Nephron progenitor cell (in vitro differentiated cells): ENCODE measurements at places on chromosomes 2 and 18.

- DNase-seq: no peak
Measured at GRCh38 chr2:10957391-10957790, 45.7 kb downstream of the KCNF1 start.

- no peak for DNase-seq
Measured at GRCh38 chr18:63817441-63818051, 42.3 kb downstream of the SERPINB7 start.

DNA sequence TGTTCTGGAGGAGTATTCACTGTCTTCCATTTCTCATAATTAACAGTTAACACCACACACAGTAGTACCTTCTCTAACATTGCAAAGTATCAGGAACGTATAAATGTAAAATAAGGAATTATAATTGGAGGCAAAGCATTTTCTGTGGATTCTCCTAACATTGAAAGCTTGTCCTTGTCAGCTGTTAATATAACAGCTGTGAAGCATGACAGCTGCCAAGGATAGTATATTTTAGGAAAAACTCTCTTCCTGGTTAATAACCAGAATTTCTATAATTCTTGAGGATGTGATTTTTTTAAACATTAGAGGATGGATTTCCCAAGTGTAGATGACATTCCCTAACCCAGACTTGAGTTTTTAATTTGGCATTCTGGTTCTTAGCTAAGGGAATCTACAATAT, 110.3 kb downstream of the EPC2 start:
- no peak for DNase-seq

GRCh38 chr2:169005080-169005598, 26.0 kb downstream of the ABCB11 start:
- DNase-seq: no peak

GRCh38 chr2:240791821-240792628, 28.0 kb downstream of the KIF1A start:
- peak; percentile 49 for DNase-seq

GRCh38 chr2:231685349-231686191, 22.8 kb upstream of the PTMA start:
- no peak for DNase-seq

- no peak for DNase-seq
Measured at GRCh38 chr2:48332286-48332685, 197.7 kb upstream of the STON1 start.

GRCh38 chr2:157625296-157625695, 3.4 kb downstream of the ACVR1C start:
- no peak for DNase-seq

DNA sequence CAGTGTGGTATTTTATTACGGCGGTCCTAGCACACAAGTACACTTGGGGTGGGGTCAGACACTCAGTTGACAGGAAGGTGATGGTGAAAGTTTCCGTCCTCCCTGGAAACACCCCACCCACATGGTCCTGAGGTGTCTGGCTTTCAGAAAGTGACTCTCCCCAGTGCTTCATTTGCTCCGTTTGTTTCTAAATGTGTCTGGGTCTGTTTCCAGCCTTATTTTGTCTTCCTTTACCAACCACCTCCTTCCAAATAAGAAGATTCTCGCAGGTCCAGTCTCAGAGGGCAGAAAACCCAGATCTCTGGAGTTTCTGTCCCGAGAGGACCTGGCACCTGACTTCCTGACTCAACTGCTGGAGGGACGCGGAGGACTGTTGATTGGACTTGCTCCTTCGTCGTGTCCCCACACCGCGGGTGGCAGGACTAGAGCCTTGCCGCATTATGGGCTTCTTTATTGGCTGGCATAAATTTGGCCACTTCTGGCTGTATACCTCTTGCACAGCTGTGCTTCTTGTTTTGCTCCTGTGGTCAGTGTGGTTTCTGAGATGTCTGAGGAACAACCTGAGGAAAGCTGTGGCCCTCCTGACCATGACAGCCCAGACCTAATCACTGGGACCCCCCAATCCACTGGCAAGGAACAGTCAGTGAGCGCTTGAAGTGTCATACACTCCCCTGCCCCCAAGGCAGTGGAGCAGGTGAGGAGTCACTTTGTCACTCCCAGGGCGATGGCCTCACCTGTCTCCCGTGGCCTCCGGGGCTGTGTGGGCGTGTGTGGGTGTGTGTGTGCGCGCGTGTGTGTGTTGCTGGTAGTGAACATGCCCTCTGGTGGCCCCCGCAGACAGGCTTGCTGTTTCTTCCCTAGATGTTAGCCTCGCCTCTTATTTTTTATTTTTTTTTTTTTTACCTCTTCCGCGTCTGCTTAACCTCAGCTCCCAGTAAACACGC, 45.6 kb downstream of the MEX3C start:
- DNase-seq: no peak

DNA sequence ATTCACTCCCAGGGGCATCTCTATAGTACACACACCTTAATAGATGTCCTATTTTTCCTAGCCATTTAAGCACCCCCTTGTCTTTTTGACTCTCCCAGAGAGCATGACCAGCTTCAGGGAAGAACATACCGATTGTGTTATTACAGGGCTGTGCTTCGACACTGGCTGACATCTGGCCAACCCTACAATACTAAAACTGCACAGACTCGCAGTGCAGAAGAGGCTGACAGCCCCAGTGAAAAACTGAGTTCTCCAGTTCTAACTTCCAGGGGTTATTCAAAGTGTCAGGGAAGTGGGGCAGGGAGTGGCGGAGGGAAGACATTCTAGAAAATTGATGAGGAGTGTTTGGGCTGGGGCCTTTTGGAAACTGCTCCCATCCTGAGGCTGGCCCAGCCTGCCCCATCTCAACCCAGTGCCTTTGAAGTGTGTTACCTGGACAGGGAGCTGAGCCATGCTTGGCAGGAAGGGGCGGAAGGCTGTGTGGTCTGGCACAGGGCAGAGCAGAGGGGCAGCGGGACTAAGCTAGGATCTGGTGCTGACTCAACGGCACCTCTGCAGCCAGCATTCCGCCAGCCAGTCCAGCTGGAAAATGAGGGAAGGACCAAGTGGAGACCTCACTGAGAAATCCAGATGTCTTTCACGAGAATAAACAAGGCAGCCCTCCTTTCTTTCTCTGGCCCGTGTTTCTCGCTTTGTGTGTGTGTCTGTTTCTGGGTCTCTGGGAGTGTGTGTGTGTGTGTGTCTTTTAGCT, 15.4 kb upstream of the IGFBP5 start:
- DNase-seq: no peak

DNA sequence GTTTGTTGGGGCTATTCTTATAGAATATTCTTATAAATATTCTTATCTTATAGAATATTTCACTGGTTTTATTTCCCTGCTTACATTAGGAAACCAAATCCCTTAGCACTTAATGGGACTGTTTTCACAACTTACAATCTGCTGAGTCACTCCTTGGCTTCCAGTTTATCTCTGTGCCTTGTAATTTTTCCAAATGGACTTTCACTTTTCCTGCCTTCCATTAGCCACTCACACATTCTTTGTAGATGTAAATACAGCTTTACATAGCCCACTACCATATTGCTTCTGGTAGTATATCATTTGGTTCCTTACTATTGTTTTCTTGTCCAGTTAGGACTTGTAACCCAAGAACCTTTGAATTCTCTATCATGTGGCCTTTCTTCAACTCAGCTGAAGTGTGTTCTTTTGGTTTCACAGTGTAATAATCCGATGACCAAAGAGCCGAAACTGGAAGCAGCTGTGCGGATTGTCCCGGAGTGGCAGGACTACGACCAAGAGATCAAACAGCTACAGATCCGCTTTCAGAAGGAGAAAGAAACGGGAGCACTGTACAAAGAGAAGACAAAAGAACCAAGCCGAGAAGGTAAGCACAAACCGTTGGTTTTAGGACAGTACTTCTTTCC, 96.1 kb downstream of the UGGT1 start:
- no peak for DNase-seq

DNA sequence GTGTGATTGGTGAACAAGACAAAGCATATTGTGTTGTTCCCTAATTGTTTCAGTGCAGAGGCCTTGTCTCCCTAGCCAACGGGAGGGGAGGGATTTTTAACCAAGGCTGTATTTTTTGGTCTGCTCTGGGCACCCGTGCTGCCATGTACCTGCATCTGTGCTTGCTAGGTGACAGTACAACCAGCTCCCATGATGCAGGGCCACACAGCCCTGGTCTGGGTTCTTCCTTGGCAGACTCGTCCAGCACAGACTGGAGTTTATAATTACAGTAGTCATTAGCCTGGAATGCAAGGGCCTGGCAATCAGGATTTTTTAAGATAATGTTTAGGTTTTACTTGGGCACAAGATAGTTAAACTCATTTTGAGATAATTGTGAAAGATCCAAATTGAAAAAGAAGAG, 36.4 kb downstream of the TCF7L1 start:
- DNase-seq: no peak

DNA sequence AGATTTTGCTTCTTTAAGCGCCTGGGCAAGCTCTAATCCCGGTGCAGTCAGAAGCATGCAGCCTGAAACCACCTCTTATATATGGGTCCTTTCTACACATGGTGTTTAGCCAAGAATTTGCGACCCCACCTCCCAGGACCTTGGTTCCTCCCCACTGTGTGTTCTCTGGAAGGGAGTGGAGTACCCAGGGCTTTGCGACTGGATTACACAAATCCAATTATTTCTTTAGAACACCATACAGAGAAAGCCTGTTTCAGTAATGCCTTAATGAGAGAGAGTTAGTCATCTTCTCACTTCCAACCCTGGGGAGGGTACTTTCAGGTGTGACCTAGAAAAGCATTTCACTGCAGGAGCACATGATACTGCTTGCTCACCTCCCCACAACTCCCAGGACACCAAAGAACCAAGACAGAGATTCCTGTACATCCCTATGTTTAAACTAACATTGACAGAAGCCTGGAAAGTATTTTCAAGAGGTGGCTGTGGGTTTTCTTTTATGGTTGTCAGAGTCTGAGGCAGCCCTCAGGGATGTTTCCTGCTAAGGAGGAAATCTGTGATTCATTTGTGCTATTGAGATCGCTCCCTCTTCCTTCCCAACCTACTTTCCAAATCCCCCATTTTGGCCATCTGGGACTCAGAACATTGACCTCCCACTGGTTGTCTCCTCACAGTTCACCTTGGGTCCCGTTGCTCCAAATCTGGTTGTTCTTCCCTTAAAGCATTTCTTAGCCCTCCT, at the start of gene CAPN14:
Gene CAPN14, minus strand, starts transcription at position 51 of the 736 bp plus-strand sequence. CDS start 12,068 bp downstream, outside the sequence.
- no peak for DNase-seq

GRCh38 chr2:95296880-95297487, at the start of gene KCNIP3:
KCNIP3 (plus strand) TSS chr2:95297347; CDS start chr2:95297439, 92 bp downstream.
- peak; percentile 37 for DNase-seq

- no peak for DNase-seq
Measured at GRCh38 chr18:10477121-10477862, 22.9 kb downstream of the APCDD1 start.

- DNase-seq: no peak
Measured at GRCh38 chr2:42835577-42836371, 43.4 kb upstream of the HAAO start.

DNA sequence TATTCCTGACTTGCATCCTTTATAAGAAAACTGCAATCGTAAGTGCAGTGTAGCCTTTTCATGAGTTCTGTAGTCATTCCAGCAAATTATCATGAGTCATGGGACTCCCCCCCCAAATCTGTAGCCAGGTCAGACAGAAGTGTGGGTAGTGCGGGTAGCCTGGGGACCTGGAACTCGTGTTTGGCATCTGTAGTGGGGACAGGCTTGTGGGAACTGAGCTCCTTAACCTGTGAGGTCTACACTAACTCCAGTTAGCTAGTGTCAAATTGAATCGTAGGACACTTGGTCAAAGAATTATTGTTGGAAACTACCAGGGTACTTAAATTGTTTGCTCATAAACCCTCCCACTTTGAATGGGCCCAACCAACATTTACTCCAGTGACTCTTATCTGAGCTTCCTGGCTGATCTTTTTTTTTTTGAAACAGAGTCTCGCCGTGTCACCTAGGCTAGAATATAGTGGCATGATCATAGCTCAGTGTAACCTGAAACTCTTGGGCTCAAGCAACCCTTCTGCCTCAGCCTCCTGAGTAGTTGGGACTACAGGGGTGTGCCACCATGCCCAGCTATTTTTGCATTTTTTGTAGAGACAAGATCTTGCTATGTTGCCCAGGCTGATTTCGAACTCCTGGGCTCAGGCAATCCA, 12.4 kb downstream of the PFN4 start:
- DNase-seq: no peak

GRCh38 chr18:4125627-4126230, 329.4 kb downstream of the DLGAP1 start:
- DNase-seq: no peak

DNA sequence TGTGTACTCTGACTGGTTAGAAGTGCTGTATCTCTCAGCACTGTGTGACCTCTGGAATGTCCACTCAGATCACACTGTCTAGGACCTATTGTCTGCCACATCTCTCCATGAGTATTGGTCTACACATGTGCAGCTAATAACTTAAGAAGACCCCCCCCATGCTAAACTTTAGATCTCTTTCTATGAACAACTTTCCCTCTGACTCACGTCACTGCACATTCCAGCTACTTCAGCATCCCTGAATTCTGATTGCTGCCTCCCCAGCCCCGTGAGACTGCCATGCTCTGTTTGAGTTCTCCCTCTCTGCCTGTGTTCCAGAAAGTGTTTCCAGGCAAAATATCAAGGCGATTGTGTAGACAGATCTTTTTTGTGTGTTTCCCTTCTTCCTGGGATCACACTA, 41.8 kb downstream of the RAPGEF4 start:
- DNase-seq: no peak

DNA sequence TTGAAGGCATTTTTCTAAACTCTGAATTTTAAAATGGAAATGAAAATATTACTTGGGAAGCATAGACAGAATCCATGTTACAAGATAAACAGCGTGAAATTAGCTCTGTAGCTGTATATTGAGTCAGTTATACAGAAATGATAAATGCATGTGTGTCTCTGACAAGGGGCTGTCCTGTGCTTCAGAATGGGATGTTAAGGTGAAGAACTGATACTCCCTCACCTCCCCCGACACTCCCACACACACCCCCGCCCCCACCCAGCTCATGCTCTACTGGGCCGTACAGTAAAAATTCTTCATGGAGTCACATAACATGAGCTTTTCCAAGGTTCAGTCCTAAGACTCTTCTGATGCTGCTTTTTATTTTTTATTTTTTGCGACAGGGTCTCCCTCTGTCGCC, 869 bp upstream of the THUMPD2 start:
- peak; percentile 8 for DNase-seq

DNA sequence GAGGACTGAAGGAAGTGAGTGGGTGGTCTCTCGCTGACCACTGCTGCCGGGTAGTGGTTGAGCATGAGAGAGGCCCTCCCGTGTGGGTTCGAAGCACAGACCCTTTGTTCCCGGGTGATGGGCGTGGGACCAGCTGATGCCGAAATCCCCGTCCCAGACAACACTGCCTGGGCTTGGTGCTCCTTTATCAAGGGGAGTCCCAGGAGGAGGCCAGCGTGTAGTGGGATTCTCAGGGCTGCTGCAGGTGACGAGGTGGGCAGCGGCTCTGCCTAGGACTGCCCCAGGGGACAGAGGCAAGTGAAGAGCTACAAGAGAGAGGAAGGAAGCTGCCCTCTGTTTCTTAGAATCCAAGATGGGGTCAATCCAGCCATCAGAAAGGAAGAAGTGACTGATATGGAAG, 251.3 kb upstream of the PXDN start:
- DNase-seq: no peak

- no peak for DNase-seq
Measured at GRCh38 chr2:8752385-8752784, 70.5 kb downstream of the ID2 start.

DNA sequence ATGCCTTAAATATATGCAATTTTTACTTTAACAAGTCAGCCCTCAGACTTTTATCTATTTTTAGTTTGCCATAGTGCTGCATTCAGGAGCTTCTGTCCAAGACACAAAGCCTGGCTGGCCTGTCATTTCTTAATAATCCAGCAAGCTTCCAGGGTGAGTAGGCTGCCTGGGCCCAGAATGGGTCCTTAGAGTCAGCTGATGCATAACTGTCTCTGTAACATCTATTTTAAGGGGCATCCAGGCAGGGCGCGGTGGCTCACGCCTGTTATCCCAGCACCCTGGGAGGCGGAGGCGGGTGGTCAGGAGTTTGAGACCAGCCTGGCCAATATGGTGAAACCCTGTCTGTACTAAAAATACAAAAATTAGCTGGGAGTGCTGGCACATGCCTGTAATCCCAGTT, 11.8 kb upstream of the GNLY start:
- no peak for DNase-seq
